ENCODE measurements at places on chromosomes 5 and 9. TPM values are rescaled to one million over a fixed set of nuclear protein-coding genes. Genes with fewer than 3 reads are reported as not detected.
A peak's percentile ranks its signal among the peaks of the same experiment; 100 is the strongest.

The SHROOM1 gene
- 15.0 TPM for polyA plus RNA-seq

The PLPP1 gene
- polyA plus RNA-seq = 51.9 TPM

The FGFR4 gene
- 20.9 TPM for polyA plus RNA-seq

DNA sequence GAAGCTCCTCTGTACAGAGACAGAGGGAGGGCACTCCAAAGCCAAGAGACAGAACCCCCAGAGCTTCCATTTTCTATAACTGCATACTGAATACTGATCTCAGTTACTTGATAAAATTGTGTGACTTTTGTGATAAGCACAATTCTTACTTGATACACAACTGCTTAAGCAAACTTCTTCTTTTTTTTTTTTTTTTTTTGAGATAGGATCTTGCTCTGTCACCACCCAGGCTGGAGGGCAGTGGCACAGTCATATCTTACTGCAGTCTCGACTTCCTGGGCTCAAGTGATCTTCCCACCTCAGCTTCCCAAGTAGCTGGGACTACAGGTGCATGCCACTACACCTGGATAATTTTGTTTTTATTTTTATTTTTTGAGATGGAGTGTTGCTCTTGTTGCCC lies 252.1 kb upstream of the ZNF608 start:
- no peak for DNase-seq

DNA sequence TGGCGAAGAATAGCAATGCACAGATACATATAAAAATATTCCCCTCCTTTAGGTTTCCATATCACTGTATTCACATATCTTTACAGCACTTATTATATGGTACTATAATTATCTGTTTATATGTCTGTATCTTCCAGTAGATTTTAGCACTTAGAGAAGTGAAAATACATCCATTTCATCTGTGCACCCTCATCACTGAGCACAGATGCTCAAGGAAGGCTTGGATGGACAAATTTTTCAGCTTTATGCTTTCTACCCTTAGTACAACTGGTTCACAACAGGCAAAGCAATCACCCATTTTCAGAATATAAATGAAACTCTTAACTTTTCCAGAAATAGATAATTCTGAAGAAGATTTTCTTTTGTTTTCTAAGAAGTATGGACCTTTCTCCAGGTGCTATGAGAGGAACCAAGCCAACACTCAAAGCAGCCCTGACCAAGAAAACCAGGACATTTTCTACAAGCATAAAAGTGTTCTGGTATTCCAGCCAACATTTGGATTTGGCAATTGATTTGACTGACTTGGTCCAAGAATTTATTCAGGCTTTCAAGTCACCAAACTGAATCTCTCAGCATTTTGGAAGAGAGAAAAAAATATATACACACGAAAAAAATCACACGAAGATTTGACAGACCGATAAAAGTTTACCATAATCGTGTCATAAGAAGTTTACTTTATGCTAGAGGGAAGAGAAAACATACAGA lies 170.2 kb upstream of the CD180 start:
- DNase-seq = no peak

DNA sequence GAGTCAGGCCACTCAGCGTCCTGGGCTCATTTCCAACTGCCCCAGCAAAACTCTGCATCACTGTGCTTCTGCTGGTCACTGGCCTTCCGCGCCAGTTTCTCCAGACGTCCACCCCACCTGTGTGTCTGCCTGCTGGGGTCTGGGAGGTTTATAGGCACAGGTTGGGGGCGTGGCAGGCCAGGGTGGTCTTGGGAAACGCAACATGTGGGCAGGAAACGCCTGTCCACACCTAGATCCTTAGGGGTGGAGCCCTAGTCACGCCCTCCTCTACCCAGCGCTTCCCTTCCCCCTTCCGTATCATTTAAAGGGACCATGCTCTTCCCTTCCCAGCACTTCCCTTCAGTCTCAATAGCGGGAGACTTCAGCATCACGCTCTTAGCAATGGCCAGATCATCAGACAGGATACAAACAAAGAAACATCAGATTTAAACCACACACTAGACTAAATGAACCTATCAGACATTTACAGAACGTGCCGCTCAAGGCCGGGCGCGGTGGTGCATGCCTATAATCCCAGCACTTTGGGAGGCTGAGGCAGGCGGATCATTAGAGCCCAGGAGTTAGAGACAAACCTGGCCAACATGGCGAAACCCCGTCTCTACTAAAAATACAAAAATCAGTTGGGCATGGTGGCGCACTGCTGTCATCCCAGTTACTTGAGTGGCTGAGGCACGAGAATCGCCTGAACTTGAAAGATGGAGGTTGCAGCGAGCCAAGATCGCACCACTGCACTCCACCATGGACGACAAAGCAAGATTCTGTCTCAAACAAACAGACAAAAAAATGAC lies 11.8 kb upstream of the BTNL9 start:
- no peak for DNase-seq

DNA sequence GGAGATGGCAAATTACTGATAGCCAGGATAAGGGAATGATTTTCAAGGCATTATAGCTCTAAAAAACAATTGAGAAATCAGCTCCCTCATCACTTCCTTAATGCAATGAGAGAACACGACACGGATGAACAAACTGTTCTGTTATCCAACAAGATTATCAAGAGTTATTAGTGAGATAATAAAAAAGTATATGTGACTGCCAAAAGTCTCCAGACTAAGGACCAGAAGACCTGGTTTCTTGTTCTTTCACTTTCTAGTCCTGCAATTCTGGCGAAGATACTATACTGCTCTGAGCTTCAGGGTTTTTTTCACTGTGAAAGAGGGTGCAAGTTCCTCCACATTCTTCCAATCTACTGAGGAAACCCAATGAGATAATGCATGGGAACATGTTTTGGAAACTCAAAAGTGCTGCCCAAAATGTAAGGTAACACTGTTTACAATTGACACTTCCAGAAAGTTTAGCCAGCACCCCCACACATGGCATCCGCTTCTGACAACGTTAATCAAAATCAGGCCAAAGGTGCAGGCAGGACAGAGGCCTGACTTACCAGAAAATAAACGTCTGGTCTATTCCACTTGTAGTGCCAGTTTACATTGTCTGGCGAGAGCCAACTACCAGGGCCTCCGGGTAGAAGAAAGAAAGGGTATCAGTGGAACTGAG lies 254.2 kb downstream of the DOCK8 start:
- DNase-seq = peak; percentile 42

DNA sequence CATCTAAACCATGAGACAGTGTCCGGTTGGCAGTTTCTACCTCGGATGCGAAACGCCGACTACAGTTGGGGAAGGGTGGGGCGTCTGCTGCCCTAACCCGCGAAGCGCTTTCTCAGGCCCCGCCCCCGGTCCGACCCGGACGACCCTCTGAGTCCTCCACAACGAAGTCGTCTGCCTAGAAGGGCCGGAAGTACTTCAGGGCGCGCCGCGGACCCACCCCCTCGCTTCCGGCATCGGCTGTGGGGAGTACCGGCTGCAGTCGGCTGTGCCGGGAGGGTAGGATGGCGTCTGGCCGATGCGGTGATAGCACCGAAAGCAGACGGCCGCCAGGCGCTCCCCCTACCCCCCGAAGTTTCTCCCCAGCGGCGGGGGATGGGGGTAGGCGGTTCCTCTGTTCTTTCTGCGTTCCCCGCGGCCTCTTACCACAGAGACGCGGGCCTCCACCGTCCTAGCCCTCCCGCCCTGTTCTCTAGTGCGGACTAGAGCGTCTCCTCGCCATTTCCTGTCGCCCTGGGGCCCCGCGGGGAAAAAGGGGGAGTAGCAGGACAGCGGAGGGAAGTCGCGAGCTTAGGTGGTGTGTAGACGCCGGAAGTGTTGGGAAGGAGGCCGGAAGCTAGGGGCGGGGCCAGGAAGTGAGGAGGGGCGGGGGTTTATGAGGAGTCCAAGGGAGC lies at the start of gene TRIM41:
Gene TRIM41, plus strand, starts transcription at position 224 of the 671 bp plus-strand sequence. CDS start 719 bp downstream, outside the sequence.
- DNase-seq = peak; percentile 99

- DNase-seq = peak; percentile 28
Observed at GRCh38 chr5:27818888-27819287, 780.5 kb upstream of the CDH9 start.

DNA sequence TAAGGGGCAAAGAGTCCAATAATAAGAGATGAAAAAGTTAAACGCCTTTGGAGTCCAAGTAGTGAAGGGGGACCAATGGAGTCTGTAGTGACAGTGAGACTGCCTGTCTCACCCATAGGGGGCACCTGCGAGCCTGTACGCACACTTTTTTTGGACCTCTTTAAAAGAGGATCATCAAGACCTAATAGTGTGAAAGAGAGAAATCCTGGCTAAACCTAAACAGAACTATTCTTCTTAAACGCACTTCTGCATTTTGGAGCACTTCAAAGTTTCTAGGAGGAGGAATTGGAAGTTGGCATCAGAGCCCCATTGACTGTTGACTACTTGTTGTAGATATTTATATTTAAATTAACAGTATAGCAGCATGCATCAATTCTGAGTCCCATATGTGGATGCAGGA lies 636.1 kb upstream of the KLF4 start:
- DNase-seq = no peak

DNA sequence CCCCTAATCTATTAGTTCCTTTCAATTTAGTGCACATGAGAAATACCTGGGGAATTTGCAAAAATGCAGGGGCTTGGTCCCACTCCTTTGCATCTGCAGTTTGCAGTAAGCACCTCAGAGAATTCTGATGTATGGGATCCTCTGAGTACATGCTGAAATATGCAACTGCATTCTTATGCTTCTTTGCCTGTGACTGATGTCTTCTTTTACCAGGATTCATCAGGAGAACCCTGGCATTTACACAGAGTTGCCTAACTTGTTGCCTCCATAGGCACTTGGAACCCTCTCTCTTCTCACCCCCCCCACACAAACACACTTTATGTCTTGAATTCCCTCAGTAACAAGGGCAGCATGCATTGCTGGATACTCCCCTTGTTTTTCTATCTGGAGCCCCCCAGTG lies 173.1 kb downstream of the KDM4C start:
- DNase-seq = no peak

- DNase-seq = no peak
Observed at GRCh38 chr5:164097749-164098148, 592.3 kb downstream of the MAT2B start.

DNA sequence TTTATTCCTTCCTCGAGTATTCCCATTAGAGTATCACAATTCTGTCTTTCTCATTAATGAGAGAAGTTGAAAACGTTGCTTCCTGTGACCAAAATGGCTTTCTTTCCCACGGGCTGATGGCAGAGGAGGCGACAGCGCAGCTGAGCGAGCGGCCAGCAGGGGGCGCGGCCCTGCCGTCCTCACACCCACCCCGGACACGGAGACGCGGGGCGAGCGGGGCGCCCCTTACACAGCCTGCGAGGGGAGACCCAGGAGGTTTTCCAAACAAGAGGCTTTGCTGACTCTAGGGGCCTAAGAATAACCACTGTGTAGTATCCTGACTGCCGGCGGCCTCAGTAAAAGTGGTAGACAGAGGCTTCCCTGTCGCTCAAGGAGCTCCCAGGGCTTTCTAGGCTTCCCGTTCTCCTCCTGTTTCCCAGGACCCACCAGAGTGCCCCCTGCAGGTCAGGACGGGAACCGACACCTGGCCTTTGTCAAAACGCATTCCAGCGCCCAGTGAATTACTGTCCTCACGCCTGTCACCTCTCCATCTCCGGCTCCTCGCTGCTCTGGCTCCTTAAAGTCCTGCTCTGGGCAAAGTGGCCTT lies 27.3 kb upstream of the FGF1 start:
- peak; percentile 91 for DNase-seq

DNA sequence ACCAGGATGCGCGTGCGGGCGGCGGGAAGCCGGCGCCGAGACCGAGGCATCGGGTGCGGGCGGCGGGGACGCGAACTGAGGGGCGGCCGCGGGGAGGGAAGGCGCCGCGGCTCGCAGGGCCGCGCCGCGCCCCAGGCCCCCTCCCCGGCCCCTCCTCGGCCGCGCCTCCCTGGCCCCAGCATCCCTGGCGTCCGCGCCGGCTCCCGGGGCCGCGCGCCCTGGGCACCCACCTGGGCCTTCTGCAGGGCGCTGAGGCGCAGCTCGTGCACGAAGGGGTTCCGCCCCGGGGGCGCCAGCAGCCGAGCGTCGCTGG lies 324 bp downstream of the LPCAT1 start:
- no peak for DNase-seq

GRCh38 chr9:88980740-88981203 lies 10.5 kb upstream of the S1PR3 start:
- no peak for DNase-seq

DNA sequence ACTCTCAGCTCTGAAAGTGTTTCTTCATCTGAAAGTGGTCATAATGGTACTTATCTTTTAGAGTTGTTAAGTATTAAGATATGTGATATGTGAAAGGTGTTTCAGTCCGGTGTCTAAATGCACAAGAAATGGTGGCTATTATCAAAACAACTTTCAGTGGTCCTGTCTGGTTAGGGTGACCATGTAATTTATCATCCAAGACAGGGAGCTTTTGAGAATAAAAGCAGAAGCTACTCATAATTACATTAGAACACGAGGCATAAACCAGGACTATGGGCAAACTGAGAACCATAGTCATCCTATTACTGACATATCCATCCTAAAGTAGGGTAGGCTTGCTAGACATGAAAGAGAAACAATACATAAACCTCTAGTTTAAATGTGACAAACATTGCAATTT lies 418.1 kb upstream of the SEMA6A start:
- no peak for DNase-seq

DNA sequence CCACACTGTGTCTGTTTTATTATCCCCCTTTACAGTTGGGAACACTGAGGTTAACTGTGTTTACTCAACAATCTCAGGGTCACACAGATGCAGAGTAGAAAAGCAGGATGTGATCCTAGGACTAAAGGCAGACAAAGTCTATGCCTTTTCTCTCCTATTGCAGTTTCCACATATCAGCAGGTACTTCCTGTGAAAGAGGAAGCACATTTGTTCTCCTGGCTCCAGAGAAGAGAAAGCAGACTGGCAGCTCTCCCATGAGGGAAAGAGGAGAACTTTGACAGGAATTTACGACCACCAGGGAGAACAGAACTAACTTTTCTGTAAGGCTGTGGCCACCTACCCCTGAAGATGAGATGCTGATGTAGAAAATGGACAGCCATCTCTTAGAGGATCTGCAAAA lies 84.2 kb upstream of the TNC start:
- DNase-seq = no peak

DNA sequence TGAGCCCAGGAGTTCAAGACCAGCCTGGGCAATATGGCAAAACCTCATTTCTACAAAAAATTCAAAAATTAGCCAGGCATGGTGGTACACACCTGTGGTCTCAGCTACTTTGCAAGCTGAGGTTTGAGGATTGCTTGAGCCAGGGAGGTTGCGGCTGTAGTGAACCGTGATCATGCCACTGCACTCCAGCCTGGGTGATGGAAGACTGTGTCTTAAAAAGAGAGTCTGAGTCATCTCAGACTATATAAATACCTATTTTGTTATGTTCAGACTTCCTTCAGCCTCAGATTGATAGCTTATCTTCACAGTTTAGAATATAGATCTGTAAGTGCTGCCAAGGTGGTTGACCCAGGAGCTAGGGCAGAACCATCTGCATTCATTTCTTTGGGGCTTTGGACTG lies 1.6 kb upstream of the PAIP2 start:
- no peak for DNase-seq

GRCh38 chr9:70564468-70565335 lies 150.2 kb upstream of the KLF9 start:
- peak; percentile 30 for DNase-seq

- no peak for DNase-seq
Observed at GRCh38 chr5:26894719-26895263, 143.6 kb downstream of the CDH9 start.
